NCI-H1436 treated with DMSO at 0.1 percent for 48 hours (cell line): ENCODE measurements at places on chromosomes 12 and 14.

- no peak for DNase-seq
These were observed 206.8 kb downstream of the SYNE2 start for GRCh38 chr14:64059454-64060198.

GRCh38 chr12:75894965-75895754, 136.4 kb downstream of the PHLDA1 start:
- DNase-seq: no peak

DNA sequence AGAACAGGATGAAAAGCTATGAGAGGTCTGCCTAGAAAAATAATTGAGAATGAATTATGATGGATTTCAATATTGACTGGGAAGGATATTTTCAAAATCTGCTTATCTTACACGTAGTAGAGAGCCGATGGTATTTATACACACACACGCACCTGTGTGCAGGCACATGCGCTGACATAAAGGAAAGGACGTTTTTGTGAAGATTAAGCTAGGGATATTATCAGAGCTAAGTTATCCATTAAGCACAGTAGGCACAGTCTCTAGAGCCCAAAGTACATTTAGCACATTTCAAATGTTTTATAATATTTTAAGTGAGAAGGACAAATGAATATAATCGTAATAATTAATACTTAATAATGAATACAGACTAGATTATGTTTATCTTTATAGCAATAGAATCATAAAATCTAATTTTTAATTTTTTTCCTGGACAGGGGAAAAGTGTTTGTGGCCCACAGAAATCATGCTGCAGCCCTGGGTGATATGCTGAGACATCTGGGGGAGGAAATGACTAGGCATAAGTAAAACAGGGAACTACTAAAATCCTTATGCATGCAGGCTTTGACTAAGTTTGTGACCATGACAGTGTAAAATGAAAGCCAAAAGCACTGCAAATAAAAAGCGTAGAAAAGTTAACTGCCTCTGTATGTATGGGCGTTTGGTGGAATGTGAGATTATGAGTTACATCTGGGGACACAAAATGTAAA, 146.1 kb downstream of the KITLG start:
- DNase-seq: no peak

GRCh38 chr12:64123448-64123847, 98.6 kb downstream of the KICS2 start:
- DNase-seq: no peak

GRCh38 chr12:110199339-110200123, 75.4 kb downstream of the IFT81 start:
- DNase-seq: no peak
